Activated naive CD4-positive, alpha-beta T cell treated with Interleukin-2 at 50 U/mL for 16 hours (primary cell): ENCODE measurements at places on chromosomes 7 and 10.

DNA sequence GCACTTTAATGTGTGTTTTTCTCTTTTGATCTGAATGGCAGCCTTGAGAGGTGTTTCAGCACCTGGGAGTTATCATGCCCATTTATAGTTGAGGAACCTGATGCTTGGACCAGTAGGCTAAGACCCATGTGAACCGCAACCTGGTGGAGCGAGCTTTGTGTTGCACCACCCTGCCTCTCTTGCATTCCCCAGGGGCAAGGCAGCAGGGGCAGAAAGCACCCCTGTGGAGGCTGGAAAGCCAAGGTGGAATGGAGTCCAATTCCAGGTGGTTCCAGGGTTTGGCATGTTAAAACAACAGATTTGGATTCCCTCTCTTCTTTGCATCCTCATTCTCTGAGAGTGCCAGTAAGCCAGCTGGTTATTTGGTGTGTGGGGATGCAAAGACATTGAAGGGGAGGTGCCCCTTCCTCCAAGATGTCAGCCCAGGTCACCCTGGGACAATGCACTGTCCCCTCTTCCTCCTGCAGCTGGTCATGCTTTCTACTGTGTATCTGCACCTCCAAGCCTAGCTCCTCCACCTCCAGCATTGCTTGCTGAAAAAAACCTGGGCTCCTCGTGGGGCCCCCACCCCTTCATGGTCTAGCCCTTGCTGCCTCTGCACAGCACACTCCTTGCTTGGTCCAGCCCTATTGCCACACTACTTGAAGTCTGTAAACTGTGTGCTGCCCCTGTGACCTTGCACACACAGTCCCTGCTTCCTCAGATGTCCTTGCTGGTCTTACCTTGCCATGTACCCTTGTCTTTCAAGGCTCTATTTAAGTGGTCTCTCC is 5.6 kb upstream of the CDH23 start:
- DNase-seq = no peak

DNA sequence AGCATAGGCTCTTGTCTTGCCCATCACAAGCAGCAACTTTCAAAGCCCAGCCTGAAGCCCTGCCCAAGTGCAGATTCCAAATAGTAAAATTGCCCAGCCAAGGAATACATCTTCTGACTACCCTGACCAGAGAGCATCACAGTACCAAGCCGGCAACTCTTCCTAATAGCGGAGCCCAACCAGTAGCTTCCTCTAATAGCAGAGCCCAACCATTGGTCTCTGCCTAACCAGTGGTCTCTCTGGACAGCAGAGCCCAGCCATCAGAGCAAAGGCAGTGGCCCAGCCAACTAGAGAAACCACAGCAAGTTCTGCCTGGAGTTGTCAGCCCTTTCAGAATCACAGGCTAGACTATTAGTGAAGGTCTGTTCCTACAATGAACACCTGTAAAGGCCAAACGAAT is 285.6 kb downstream of the HGF start:
- DNase-seq = no peak

GRCh38 chr10:23439452-23439960 is 631 bp downstream of the OTUD1 start:
- DNase-seq = no peak

DNA sequence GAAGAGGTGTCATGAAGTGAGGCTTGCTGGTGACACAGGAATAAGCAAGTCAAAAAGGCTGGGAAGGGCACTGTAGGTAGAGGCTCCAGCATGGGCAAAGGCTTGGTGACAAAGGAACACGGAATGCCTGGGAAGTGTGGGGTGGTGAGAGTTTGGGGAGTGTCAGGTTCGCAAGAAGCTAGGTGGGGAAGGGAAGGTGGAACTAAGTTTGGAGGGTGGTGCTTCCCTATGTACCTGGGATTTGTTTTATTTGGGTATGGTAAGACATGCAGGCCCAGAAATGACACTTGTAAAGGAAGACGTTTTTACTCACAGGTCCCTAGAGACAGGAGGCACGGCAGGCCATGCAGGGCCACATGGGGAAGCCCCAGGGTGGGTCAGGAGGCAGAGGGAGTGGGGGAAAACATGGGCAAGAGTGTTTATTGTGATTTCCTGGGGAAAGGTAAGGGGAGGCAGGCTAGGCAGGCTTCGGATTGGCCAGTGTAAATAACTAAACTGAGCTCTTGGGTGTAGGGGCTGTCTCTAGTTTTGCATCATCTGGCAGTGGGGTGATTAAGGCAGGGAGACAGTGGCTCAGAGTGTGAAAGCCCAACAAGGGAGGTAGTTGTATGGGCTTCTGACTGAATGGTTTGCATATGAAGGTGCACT is 52.1 kb downstream of the SH2D4B start:
- DNase-seq = no peak

- no peak for DNase-seq
Observed at GRCh38 chr7:82506208-82506607, 62.6 kb upstream of the CACNA2D1 start.

DNA sequence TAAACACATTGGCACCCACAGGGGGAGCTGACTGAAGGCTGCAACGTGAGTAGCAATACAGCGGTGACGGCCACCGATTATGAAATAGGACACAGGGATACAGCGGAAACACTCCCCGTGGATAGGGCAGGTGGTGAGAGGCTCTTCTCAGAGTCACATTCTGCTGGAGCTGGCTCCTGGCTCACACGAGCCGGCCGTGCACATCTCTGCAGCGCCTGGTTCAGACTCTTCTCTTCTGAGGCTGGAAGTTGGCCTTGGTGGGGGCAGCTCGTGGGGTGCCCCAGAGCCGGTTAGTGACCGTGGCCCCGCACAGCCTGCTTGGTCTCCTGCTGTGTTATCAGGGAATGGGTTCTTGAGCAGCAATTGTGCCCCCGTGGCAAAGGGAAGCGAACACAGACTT is 61.3 kb upstream of the EN2 start:
- DNase-seq = no peak

GRCh38 chr10:127034034-127034633 is 128.9 kb downstream of the DOCK1 start:
- no peak for DNase-seq

DNA sequence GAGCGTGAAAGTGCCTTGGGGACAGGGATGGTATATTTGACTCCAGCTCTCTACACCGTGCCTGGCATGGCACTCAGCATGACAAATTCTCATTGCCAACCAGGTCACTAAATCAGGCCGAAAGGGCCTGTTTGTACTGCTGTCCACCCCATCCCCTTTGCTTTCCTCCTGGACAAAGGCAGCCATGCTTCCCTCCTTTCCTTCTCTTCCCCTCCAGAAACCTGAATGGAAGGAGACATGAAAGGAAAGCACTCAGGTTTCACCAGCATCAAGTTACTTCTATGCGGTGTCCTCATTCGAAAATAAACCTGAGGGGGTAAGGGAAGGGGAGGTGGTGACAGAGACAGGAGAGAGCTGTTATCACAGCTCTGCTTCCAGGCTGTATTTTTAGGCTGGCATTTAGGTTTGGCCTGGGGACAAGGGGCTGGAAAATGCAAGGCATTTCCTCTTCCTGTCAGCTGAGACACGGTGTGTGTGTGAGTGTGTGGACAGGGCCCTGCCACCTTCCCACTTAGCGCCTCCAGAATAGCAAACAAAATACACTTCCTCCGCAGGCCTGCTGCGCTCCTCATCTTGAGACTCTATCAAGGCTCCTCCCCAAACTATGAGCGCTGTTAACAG is 79.9 kb upstream of the COL13A1 start:
- DNase-seq = no peak

DNA sequence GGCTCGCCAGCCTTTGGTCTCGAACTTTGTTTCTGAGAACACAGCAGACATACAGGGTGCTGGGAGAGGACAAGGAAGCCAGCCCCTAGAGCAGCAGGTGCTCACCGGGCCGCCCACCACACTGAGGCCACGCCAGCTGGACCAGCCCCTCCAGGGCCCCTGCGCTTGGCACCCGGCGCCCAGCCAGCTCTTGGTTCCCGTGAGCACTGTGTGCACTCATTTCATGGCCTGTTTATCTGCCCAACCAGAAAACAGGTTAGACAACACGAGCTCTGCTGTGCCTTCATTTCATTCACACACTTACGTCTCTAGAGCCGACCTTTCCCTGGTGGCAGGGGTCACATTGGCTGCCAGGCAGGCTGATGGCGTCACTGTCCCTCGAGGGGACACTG is 104.0 kb downstream of the CYTH3 start:
- no peak for DNase-seq

DNA sequence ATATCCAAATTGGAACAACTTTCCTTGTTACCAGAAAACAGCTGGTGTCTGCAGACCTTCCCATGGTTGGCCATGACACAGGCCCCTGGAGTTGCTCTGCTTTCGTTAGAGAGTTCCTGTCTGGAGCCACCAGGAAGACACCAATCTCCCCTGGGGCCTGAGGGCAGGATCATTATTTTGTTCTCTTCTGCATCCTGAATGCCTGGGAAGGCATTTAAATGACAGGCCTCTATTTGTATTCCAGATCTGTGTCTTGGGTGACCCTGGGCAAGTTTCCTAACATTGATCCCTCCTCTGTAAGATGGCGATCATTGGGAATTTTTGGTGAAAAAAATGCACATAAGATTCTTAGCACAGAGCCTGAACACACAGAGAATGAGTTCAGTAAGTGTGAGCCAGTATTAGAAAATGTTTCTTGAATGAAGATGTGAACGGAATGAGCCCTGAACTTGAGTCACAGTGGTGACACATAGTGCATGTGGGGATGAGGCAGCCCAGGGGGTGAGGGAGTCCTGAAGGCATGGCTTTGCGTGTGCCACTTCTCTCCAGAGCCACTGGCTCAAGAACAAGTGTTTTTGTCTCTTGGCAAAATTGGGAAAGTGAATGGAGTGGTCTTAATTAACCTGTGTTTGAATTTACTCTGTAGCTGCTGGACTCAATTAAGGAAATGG is 28.4 kb downstream of the BMPER start:
- DNase-seq = no peak

GRCh38 chr7:74561898-74562613 is 95.5 kb upstream of the GTF2I start:
- DNase-seq = no peak

DNA sequence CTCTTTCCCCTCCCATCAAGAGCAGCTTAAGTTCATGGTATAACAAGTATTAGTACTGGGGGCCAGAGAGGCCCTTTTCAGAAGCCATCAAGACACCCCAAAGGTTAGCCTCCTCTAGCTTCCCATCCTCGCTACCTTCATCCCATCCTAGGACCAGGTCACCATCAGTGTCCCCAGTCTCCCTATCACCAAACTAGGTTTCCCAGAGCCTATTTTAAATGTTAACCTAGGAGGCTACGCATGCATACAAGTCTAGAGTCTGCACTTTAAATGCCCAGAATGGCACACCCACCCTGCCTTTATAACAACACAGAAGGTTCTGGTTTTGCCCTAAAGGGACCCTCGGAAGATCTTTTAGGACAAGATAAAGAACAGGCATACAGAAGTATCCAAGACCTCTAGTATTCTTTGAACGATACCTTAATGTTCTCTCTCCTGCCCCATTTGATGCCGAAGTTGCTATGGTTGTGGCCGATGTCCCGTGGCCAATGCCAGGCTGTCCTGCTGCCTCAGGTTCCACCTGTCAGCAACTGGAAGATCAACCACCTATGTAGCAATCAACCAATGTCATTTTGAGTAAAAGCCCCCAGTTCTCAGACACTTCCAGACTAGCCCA is 2.2 kb downstream of the GPRIN2 start:
- DNase-seq = peak; percentile 1

GRCh38 chr7:27608776-27609495 is 53.7 kb downstream of the HIBADH start:
- DNase-seq = no peak

- no peak for DNase-seq
Observed at GRCh38 chr7:106418526-106418925, 133.7 kb upstream of the NAMPT start.

DNA sequence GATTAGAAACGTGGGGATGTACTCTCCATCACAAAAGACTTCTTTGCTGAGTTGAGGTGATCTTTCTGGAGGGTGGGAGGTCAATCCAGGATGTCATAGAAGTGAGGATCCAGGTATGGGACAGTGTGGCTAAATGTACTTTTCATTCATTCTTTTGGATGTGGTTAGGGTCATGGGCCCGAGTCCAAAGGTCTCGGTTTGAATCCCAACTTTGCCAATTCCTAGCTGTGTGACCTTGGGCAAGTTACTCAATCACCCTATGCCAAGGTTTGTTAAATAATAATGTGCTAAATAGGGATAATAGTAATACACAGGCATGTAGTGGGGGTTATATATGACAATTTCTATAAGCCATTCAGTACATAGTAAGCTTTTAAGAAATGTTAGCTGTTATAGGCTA is 91.4 kb downstream of the SAMD9 start:
- no peak for DNase-seq

DNA sequence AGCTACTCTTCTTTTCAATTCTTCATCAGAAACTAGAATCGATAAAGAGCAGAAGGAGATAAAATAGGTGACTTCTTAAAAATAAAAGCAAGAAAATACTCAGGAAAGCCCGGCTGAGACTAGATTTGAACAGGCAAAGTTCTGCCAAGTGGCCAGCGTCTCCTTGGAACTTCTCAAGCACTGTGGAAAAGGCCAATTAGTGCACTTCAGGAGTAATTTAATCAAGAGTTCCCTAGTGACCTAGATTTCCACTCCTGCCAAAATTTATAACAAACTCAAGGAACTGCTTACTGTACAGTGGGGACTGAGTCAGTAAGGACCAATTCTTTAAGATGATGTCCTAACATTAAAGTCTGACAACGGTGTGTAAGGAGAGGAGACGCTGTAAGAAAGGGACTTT is 57.3 kb downstream of the CHCHD3 start:
- no peak for DNase-seq

- no peak for DNase-seq
Observed at GRCh38 chr7:153385502-153385901, 626.0 kb downstream of the ACTR3B start.

GRCh38 chr10:34195364-34196057 is 619.6 kb downstream of the PARD3 start:
- DNase-seq = no peak

- DNase-seq = no peak
Observed at GRCh38 chr10:5751601-5752253, 61.5 kb downstream of the GDI2 start.

- no peak for DNase-seq
Observed at GRCh38 chr7:132113536-132114371, 462.5 kb downstream of the PLXNA4 start.

- DNase-seq = no peak
Observed at GRCh38 chr7:121286186-121286585, 42.6 kb upstream of the WNT16 start.

GRCh38 chr7:86904949-86905834 is 154.3 kb downstream of the ELAPOR2 start:
- DNase-seq = no peak

DNA sequence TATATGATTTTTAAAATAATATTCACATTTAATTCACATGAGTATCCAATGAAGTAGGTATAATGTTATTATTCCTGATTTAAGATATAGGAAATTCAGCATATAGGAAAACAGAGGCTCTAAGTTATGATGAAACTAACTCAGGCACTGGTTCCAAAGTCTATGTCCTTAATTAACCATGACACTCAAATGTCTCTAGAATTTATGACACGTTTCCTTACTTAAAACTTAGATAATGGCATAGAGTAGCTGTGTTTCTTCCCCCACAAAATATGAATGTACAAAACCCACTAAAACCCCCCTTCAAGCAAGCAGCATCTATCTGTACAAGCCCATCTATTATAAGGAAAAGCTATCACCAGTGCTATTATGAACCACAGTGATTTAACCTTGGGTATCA is 72.9 kb upstream of the CDK1 start:
- DNase-seq = no peak

GRCh38 chr7:54995166-54995565 is 23.7 kb upstream of the EGFR start:
- no peak for DNase-seq
